ENCODE measurements at places on chromosomes 2 and 18. TPM values are rescaled to one million over a fixed set of nuclear protein-coding genes. Genes with fewer than 3 reads are reported as not detected.

GRCh38 chr2:167758292-167758691 is 489.1 kb downstream of the STK39 start:
- no peak for DNase-seq

DNA sequence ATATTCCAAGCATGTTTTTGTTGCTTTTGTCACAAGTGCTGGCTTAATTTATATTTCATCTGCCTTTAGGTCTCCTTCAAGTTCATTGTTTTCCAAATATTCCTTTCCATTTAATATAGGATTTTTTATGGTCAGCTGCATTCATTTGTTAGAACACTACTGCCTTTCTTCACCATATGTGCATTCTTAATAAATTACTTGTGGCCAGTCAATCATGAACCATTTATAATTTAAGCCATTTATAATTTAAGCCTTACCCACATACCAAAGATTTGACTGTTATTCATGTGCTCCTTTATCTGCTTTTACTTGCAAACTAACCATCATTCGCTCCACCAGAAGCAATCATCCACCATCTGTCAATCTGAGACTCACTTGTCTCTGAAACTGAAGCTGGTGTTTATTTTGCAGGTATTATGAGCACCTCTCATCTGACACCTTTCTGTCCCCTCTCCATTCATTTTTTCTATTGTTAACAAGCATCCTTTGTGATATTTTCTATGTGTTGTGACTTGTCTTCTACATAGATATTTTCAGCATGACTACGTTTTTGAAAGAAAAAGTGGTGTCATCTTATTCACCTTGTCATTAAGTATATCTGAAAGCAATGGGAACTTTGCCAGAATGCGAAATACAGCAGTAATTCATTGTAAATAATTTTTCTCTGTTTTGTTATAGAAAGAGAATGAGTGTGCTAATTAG is 786.8 kb downstream of the KCNJ3 start:
- DNase-seq = no peak

DNA sequence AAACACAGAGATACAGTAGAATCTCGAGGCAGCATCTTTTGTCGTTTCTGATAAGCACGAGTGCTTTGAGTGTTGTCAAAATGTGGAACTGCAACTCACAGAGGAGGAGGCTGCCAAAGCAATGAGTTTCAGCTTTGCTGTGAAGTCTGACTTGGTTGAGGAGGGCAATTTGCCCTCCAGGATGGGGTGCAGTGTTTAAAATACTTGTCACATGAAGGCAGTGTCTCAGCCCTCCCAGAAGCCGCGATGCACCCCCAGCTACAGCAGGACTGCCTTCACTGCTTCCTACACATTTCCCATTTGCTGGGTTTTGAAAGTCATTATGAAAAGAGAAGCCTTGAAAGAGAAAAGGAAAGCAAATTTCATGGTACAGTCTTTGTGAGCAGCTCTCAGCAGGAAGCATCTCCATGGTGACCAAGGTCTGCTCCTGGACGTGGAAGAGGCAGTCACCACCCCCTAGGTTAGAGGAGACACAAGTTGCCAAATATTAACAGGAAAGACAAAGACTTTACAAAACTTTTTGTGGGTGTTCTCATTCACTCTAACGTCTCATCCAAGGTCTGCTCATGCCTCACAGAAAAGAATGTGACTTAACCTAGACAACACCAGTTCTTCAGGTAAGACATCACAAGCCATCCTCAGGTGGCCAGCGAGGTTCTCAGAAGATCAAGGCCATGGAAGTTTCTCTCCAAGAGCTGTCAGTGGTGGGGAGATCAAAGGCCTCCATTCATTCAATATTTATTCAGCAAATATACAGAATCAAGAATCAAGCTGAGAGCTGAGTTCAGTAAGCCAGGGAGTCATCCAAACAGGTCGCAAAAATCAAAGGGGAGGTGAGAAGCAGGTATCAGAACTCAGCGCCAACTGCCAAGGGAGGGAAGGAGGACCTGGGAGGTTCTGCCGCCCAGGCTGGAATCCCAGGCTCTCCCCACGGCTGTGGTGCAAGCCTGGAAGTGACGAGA is 476.0 kb downstream of the EIPR1 start:
- no peak for DNase-seq

- no peak for DNase-seq
Measured at GRCh38 chr2:70380621-70381020, 78.8 kb upstream of the FAM136A start.

DNA sequence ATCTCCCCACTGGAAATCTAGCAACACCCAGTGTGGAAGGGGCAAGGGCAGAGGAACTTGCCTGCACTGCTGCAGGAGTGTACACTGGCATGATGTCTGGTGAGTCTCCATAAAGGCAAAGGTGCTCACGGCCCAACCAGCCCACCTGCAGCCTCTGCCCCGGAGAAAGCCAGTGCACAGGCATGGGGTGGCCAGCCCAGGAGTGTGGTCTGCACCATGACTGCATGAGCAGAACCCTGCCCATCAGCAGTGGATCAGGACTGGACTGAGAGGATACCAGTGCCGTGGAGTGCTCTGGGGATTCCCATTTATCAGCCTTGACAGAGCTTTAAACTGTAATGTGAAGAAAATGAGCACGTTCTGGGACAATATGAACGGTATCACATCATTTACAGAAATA is 342.6 kb upstream of the HS6ST1 start:
- no peak for DNase-seq

DNA sequence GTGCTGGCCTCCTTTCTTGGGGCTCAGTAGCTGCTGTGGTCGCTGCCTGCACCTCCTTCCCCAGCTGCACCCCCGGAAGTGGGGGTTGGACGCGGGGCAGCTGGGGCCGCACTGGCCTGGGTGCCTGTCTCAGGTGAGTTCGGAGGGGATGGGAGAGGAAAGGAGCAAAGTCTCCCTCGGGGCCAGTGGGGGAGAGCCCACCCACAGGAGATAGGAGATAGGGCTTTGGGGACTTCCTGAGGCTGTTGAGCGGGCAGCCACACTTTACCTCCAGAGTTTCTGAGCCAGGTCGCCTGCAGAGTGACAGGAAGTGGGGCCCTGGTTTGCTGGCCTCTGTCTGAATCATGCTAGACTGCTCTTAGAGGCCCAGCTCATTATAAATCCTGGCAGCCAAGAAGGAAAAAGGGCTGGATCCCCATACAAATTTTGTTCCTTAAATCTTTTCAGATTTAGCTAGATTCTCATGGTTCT is 8.1 kb downstream of the MBP start:
- DNase-seq = no peak

DNA sequence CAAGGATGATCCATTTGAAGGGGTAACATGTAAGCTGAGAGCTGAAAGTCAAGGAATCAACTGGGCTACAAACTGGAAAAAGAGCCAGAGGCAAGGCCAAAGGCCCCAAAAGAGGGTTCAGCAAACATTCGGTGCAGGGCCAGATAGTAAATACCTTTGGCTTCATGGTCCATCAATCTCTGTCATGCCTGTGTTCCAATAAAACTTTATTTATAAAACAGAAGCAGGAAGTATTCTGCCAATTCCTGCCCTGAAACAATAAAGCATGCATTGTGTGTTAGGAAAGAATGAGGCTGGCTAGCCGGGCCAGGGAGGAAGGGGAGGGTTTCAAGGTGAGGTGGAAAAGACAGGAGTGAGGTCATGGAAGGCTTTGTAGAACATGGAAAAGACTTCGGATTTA is 107.1 kb downstream of the LBH start:
- no peak for DNase-seq

Gene MYO5B
- total RNA-seq = 1.6 TPM

Gene ALPI
- total RNA-seq = not detected

Gene CIAO1
- total RNA-seq = 71.8 TPM

Gene SH2D6
- not detected for total RNA-seq
